Dorsolateral prefrontal cortex (tissue), 122 donors: ENCODE measurements at places on chromosomes 4 and X.

GRCh38 chr4:87321888-87322287, 794 bp downstream of the HSD17B13 start:
- DNase-seq = no peak

- DNase-seq = no peak
Measured at GRCh38 chr4:126956184-126956897, 676.4 kb upstream of the INTU start.

GRCh38 chr4:92634882-92635281, 331.1 kb downstream of the GRID2 start:
- DNase-seq = peak; percentile 5

DNA sequence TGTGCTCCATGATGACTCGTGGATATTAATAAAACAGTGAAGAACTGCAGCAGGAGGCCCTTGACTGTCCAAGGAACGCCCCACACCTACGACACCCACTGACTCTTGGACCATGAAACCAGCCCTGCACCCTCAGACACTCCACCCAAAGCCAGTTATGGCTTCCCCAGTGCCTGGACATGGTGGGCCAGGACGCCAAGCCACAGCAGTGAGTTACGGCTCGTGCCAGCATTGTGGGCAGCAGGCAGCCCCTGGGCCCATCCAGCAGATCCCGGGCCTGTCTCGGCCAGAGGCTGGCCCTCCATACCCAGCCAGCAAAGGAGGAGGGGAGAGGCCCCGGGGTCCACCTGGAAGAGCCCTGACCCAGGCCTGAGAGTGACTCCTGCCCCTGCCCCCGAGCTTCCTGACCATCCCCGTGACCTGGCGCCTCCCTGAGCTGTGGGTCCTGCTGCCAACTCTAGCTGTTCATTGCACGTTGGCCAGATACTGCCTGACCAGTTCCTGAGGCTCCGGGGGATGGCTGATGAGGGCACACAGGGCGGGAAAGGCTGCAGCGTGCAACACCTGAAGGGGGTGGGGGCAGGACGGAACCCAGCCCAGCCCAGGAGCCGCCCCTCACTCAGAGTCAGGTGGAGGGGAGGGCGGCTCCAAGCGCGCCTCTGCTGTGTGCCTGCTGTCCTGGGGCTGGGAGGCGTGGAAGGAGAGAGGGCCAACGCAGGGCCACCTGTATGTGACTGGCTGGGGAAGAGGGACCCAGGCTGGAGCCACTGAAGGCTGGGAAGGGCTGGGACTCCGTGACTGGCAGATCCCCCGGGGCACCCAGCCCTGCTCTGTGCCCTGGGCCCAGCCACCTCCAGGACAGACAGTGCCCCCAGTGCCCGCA, 739 bp downstream of the SLC49A3 start:
- DNase-seq = no peak
